ENCODE measurements at places on chromosomes 5 and 9. TPM values are rescaled to one million over a fixed set of nuclear protein-coding genes. Genes with fewer than 3 reads are reported as not detected.

- H3K27me3 ChIP-seq: peaks cover 15% of the 10 kb centered on the region
- H3K36me3 ChIP-seq: no peaks in the 10 kb centered on the region
- DNase-seq: no peak
- H3K4me3 ChIP-seq: no peak overlapping the region
- peaks cover 4% of the 10 kb centered on the region for H3K4me1 ChIP-seq
Observed at GRCh38 chr5:37916525-37916924, 76.7 kb upstream of the GDNF start.

DNA sequence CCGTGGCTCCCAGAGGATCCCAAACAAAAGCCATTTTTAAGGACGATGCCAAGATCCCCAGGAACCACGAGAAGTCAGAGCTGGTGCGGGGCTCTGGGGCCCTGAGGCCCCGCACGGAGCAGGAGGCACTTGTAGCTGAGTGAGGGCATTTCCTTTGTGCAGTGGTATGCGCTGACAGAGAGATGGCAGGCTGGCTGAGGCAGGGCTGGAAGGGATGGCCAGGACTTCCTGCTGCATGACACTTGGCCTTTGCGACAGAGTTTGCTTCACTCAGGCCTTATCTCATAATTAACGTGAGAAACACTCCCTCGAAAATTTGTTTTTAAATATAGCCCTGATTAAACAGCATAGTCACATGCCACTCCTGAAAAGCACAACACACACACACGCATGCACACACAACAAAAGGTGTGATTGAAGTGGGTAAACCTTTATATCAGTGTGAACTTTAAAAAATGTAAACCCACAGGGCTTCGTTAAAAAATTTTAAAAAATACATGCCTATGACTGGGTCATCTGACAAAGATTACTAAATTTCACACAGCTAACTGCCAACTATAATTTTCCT, 536.6 kb downstream of the PDE4D start:
- peak overlapping the region; percentile 76 for H3K27ac ChIP-seq
- peaks cover 3% of the 10 kb centered on the region for H3K27me3 ChIP-seq
- peaks cover 63% of the 10 kb centered on the region for H3K4me1 ChIP-seq
- DNase-seq: no peak

DNA sequence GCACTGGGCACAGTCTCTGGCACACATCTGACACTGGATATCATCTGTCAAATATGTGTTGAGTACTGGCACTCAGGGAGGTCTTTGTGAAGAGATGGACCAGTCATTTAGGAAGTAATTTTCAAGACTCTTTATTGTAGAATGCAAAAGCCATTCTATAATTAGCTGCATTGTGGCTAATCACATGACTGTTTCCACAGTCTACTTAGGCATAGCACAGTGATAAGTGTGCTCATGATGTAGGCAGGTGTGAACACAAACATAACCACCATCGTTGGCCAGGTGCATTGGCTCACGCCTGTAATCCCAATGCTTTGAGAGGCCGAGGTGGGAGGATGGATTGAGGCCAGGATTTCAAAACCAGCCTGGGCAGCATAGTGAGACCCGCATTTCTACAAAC, 62.2 kb downstream of the CFAP77 start:
- no peak for DNase-seq
- no peak overlapping the region for H3K27ac ChIP-seq

DNA sequence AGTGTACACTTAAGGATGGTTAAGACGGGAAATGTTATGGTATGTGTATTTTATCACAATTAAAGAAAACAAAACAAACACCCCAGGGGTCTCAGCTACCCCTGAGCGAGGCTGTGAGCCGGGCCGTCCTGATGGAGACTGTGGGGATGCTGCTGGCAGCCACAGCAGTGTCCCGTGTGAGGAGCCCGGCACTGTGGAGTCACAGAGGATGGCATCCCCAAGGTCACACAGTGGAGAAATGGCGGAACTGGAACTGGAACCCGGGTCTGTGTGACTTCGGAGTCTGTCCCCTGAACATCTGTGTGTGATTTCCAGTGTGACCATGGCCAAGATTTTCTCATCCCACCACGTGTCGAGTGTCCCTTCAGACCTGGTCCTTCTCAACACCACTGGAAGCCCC, 80.7 kb upstream of the PHYKPL start:
- H3K4me3 ChIP-seq: no peak overlapping the region
- no peaks in the 10 kb centered on the region for H3K36me3 ChIP-seq
- DNase-seq: no peak
- peaks cover 21% of the 10 kb centered on the region for H3K4me1 ChIP-seq
- H3K27ac ChIP-seq: no peak overlapping the region

SNCB gene
- total RNA-seq: 0.97 TPM

- H3K27me3 ChIP-seq: no peaks in the 10 kb centered on the region
- no peaks in the 10 kb centered on the region for H3K36me3 ChIP-seq
- DNase-seq: no peak
- H3K27ac ChIP-seq: no peak overlapping the region
- H3K4me1 ChIP-seq: peaks cover 6% of the 10 kb centered on the region
Observed at GRCh38 chr5:14880688-14881087, 9.1 kb upstream of the ANKH start.

EGFL7 gene
- total RNA-seq: 20.7 TPM

PRDM9 gene
- total RNA-seq: not detected

PCSK5 gene
- total RNA-seq: 30.7 TPM

- H3K36me3 ChIP-seq: no peaks in the 10 kb centered on the region
- peaks cover 17% of the 10 kb centered on the region for H3K27me3 ChIP-seq
- no peak overlapping the region for H3K4me3 ChIP-seq
- peaks cover 5% of the 10 kb centered on the region for H3K4me1 ChIP-seq
- H3K27ac ChIP-seq: no peak overlapping the region
Observed at GRCh38 chr9:119771341-119771740, 402.1 kb upstream of the BRINP1 start.

DNA sequence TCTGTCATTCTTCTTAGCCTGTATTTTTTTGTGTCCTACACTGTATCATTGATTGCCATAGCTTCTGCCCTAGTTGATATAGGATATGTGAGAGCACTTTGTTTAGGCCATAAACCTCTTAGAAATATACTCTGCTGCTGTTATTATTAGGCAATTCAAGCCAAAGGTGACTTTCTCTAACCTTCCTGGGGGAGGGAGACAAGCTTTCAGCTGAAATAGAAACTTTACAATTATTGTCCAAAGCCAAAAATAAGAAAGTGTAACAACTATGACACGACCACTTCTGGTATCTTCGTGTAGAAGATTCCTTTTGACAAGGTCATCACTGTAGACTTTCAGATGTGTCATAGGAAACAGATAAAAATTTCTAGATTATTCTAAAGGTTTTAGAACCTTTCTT, 12.2 kb upstream of the CSNK1A1 start:
- peak overlapping the region; percentile 59 for H3K27ac ChIP-seq
- H3K4me1 ChIP-seq: peaks cover 27% of the 10 kb centered on the region
- no peak for DNase-seq

- H3K36me3 ChIP-seq: peaks cover 3% of the 10 kb centered on the region
- DNase-seq: no peak
- H3K27me3 ChIP-seq: no peaks in the 10 kb centered on the region
- H3K4me3 ChIP-seq: no peak overlapping the region
Observed at GRCh38 chr5:54275361-54275760, 35.0 kb downstream of the ARL15 start.

DNA sequence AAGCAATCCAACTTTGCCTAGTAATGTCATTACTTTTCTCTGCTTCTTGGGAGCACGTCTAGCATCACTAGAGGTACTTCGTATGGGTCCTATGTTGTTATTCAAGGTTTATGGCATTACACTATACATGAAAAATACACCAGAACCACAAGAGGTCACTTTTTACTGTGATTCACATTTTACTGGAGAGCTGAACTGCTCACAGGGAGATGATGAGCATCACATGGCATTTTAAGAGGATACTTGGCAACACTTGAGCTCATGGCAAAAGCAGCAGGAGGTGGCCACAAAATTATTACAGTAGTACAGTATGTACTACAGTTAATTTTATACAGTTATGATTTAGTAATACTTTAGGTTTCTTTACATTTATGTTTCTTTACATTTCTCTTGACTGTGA, 223.4 kb downstream of the PARP8 start:
- no peak overlapping the region for H3K27ac ChIP-seq
- no peak for DNase-seq
- H3K36me3 ChIP-seq: no peaks in the 10 kb centered on the region
- no peak overlapping the region for H3K4me3 ChIP-seq
- H3K27me3 ChIP-seq: peaks cover 21% of the 10 kb centered on the region
- no peaks in the 10 kb centered on the region for H3K4me1 ChIP-seq

CAAP1 gene
- total RNA-seq: 20.2 TPM

DNA sequence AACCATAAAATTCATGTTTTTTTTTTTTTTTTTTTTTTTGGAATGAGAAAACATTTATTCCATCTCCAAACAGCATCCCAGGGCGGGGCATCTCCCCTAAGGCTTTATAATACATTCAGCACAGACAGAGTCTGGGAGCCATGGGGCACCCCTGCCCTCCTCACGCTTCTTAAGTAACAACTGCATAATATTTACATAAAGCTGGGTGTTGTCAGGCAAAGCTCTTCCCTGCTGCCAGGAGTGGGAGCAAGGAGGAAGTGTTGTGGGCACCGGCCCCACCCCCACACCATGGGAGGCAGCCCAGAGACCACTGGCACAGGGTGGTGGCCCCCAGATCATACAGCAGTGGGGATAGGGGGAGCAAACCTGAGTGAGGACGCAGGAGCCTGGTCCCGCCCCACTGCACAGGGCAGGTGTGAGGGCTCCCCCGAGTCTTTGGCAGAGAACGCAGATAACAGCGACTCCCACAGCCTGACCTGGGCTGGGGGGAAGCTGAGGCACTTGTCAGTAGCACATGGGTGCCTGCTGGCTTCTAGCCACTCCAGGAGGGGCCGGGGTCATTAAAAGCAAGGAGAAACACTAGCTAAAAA, 86.1 kb upstream of the CEP78 start:
- H3K27ac ChIP-seq: no peak overlapping the region
- no peaks in the 10 kb centered on the region for H3K27me3 ChIP-seq
- no peak overlapping the region for H3K4me3 ChIP-seq
- no peak for DNase-seq
- H3K36me3 ChIP-seq: no peaks in the 10 kb centered on the region
- peaks cover under 1% of the 10 kb centered on the region for H3K4me1 ChIP-seq

DNA sequence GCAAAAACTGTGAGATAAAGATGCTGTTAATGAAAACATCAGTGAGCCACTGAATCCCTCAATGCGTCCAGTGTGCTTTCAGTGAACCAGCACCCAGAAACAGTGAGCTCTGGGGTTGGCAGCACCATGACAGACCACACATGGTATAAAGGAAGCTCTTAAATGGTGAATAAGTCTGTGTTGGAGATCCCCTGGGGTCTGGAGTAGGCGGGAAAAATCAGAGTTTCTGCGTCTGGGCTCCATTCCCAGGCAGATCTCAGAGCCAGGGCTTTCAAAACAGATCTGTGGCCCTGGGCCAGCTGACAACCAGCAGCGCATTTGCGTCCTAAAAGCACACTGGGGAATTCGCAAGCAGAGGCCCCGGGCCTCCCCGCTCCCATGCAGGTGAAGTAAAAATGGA, 233.5 kb downstream of the FRMD3 start:
- H3K36me3 ChIP-seq: no peaks in the 10 kb centered on the region
- H3K27ac ChIP-seq: no peak overlapping the region
- peaks cover 9% of the 10 kb centered on the region for H3K27me3 ChIP-seq
- no peak for DNase-seq
- H3K4me3 ChIP-seq: no peak overlapping the region
- H3K4me1 ChIP-seq: no peaks in the 10 kb centered on the region

Measured in type B pancreatic cell (in vitro differentiated cells).